NCI-H510A (cell line): ENCODE measurements at places on chromosomes 13 and 19.
A peak's percentile ranks its signal among the peaks of the same experiment; 100 is the strongest.

DNA sequence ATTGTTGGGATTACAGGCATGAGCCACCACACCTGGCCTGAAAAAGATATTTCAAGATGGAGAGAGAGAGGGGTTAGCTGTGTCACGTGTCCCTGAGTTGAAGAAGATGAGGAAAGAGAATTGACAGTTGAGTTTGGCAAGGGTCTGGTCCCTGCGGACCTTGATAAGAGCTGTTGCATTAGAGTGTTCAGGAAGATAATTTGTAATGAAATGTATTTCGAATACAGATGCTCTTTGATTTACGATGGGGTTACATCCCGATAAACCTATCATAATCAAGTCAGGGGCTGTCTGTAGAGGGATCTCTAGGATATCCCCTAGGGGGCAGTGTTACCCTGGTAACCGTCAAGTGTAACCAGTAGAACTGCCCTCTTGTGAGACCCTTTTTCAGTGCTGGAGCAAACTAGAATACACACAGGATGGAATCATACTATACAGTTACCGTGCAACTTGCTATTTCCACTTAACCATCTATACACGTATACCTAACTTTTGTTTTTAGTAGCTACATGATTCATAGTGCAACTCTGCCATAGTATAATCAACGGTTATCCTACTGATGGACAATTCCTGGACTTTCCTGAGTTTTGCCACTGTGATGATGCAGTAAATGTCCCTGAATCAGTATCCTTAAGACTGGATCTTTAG, 1.5 kb upstream of the ELOF1 start:
- DNase-seq: peak; percentile 27

DNA sequence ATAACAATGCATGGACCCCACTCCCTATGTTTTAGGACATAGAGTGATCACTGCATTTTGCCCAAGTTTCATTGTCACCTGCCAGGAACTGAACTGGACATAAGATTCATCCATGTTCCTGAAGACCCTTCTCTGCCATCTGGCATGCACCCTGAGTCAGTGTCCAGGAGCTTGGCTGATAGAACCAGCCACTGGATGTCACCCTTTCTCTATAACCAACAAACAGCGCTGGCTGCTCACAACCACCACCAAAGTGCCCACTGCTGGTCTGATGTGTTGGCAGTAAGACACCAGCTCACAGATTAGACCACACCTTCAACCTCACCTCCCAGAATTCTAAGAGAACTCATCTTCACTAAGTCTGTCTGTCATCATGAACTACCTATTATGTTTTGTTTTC, 333.4 kb downstream of the ITGBL1 start:
- DNase-seq: peak; percentile 10

DNA sequence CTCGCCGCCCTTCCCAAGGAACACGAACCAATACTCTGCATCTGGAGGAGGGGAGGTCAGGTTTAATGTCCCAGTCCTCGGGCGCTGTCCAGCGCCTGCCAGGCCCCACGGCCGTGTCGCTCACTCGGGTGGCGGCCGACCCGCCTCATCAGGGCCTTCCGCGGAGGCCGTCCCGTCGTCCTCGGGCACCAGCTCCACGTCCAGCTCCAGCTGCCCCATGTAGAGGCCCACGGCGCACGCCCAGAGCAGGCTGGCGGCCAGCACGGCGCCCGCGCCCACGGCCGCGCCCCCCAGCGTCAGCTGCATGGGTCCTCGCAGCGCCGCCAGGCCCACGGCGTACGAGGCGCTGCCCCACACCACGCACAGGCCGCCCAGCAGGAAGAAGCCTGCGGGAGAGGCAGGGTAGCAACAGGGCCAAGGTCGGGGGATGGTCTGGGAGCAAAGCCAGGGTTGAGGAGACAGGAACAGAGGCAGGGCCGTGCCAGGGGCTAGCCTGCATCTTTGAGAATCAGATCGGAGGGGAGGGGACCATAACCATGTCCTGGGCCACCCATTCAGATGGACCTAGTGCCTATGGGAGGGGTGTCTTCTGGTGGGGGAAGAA, 2.5 kb downstream of the TMEM160 start:
- no peak for DNase-seq

DNA sequence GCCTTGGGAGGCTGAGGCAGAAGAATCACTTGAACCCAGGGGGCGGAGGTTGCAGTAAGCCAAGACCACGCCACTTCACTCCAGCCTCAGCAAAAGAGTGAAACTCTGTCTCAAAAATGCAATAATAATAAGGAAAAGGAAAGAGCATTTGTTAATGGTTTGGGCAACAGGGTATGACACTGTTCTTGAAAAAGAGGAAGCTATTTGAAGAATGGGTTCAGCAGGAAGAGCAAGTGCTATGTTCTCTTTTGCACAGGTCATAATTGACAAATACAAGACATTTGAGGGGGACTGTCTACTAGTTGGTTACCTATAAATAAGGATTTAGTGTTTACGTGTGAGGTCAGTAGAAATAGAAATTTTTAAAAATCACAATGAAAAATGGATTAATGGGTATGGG, 218.3 kb downstream of the DCT start:
- DNase-seq: no peak

- DNase-seq: no peak
Measured at GRCh38 chr19:12145348-12145747, 5.2 kb upstream of the ZNF20 start.

DNA sequence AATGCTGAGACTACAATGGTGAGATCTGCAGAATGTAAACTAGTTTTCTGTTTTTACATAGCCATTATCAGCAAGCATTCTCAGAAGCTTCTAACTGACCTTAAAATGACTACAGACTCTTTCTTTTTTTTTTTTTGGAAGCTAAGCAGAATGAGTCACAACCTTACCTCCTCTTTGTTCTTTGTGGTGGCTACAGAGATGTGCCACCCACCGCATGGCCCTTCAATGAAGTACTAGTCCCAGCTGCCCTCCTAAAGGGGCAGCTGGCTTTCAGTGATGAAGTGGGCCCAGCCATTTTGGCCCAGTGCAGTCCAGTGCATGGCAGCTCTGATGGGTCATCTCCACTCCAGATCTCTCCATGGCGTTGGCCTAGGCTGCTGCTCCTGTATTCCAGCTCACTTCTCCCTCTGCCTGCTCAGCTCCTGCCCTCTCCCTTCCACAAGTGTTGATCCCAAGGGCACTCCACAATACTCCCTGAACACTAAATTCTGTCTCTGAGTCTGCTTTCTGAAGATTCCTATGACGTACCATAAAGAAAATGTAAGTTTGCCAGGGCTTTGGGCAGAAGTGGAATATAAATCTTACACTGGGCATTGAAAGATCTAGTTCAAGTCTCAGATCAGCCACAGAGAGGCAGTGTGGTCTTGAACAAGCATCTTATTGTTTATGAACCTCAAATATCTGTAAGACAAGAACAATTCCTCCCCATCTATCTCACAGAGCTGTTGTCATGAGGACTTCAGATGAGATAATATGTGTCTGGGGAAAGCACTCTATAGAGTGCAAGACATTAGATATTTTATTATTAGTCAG, 85.6 kb downstream of the RXFP2 start:
- no peak for DNase-seq

DNA sequence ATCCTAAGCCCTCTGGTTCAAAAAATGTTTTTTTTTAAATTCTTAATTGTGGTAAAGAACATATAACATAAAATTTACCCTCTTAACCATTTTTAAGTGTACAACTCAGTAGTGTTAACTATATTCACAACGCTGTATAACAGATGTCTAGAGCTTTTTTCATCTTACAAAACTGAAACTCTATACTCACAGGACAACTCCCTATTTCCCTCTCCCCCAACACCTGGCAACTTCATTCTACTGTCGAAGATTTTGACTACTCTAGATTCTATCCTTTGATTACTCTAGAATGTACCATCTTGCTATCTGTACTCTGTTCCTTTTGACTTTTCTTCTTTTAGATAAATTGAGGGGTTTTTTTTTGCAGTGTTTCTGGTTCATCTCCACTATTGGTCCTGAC, 200.4 kb downstream of the KLF12 start:
- no peak for DNase-seq

DNA sequence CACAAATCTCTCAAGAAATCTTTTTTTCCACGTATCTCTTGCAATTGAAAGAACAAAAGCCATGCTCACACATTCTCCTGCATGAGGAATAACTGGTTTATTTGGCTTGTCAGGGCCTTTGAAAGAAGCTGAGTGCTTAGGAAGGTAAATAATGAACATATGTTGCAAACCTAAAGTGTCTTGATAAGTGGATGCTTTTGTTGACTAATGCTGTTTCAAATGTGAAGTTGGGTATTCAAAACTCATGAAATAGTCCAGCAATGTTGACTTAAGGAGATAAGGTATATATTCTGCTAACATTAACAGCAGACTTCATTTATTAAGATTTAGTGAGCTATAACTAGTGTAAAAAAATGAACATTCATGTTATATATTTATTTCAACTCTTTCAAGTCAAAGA, 1792.7 kb upstream of the MIR17HG start:
- peak; percentile 57 for DNase-seq

GRCh38 chr13:32370805-32371204, 55.5 kb downstream of the BRCA2 start:
- DNase-seq: no peak

- no peak for DNase-seq
Measured at GRCh38 chr19:20321139-20321763, 154.2 kb downstream of the ZNF486 start.

DNA sequence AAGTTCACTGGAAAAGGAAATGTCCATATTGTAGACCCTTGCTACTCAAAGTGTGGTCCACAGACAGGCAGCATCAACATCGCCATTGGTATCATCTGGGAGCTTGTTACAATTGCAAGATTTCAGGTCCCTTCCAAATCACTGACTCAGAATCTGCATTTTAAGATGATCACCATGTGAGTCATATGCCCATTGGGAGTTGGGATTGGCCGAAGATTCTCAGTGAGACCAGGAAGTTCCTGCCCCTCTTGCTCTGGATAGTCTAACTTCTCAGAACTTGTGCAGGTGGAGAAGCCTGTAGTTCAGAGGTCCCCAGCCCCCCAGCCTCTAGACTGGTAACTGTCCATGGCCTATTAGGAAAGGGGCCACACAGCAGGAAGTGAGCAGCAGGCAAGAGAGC, 48.9 kb upstream of the URAD start:
- no peak for DNase-seq

- no peak for DNase-seq
Measured at GRCh38 chr13:63514886-63515285, 2099.2 kb upstream of the PCDH20 start.

- DNase-seq: no peak
Measured at GRCh38 chr13:71488201-71488600, 378.8 kb downstream of the DACH1 start.

- no peak for DNase-seq
Measured at GRCh38 chr13:53513226-53513625, 484.6 kb downstream of the OLFM4 start.

GRCh38 chr19:55439052-55439451, 4.0 kb downstream of the SHISA7 start:
- DNase-seq: no peak

- no peak for DNase-seq
Measured at GRCh38 chr19:35486268-35486708, 4.0 kb downstream of the KRTDAP start.

- DNase-seq: no peak
Measured at GRCh38 chr19:3836887-3837286, 32.0 kb downstream of the ZFR2 start.

GRCh38 chr19:55809381-55810058, 22.3 kb downstream of the NLRP11 start:
- peak; percentile 7 for DNase-seq

DNA sequence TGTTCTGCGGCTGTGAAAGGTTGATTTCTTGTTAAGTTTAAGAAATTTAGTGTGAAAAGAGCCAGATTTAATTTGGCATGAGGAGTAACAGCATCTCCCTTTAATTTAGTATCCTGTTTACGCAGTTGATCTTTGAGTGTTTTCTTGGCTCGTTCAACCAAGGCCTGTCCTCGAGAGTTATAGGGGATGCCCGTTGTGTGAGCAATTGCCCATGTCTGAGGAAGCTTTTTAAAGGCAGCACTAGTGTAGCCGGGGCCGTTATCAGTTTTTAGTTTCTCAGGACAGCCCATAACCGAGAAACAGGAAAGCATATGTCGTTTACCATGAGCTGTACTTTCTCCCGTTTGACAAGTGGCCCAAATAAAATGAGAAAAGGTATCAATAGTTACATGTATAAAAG, 47.5 kb upstream of the ZNF43 start:
- no peak for DNase-seq

- no peak for DNase-seq
Measured at GRCh38 chr13:99075268-99076191, 97.7 kb upstream of the DOCK9 start.

DNA sequence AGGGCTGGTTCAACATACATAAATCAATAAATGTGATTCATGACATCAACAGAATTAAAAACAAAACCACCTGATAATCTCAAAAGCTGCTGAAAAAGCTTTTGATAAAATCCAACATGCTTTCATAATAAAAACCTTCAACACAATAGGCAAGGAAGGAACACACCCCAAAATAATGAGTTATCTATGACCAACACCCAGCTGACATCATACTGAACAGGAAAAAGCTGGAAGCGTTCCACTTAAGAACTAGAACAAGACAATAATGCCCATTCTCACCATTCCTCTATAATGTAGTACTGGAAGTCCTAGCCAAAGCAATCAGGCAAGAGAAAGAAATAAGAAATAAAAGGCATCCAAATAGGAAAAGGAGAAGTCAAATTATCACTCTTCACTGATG, 116.2 kb upstream of the FREM2 start:
- no peak for DNase-seq

- DNase-seq: no peak
Measured at GRCh38 chr13:26943748-26944147, 183.2 kb upstream of the GPR12 start.

DNA sequence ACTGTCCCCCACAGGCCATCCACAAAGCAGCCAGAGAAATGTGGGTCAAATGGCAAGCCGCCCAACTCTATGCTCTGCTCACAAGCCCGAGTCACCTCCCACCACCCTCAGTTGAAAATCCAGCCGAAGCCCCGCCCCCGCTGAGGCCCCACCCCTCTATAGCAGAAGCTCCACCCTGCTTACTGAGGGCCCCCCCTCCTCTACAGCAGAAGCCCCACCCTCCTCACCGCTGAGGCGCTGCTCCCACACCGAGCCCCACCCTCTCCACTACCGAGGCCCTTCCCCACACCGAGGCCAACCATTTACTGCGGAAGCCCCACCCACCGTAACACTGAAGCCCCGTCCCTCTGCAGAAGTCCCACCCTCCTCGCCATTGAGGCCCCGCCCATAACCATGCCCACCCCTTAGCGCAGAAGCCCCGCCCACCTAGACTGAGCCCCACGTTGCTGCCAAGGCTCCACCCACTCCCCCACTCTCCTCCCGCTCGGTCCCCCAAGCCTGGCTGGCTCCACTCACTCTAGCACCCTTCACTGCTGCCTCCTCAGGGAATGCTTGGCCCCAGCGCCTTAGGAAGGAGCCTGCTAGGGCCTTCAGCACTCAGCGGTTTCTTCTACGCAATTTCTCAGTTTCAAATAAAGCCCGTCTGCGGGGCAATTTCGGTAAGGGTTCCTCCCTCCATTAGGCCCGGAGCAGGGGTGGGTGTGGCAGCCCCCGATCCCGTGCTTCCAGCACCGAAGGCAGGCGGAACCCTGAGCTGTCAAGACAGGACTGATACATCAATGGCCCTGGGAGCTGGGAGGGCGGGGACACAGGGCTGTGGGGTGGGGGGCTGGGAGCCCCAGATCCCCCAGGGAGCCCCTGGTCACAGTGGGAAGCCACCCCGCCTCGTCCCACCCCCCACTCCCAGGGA, 9.0 kb upstream of the MYDGF start:
- DNase-seq: no peak
